Stimulated activated naive B cell treated with anti-CD40 and anti-IgM and Interleukin-4, amounts not matched to agents 10 μg/mL and 1 μg/mL and 100 μg/mL, for 72 hours (primary cell): ENCODE measurements at places on chromosomes 2 and 18.

GRCh38 chr18:69992776-69993175 lies 45.1 kb upstream of the CD226 start:
- no peak for DNase-seq

- DNase-seq: no peak
Measured at GRCh38 chr2:231425291-231425810, 29.8 kb downstream of the B3GNT7 start.

- DNase-seq: no peak
Measured at GRCh38 chr2:227717687-227718567, at the start of gene SLC19A3. TSS of gene SLC19A3 (minus strand) at chr2:227718028. CDS start at chr2:227702318, 15,710 bp downstream.

GRCh38 chr18:51461956-51462355 lies 264.5 kb upstream of the MEX3C start:
- no peak for DNase-seq

GRCh38 chr2:233013650-233014049 lies 594 bp upstream of the NGEF start:
- DNase-seq: no peak

- no peak for DNase-seq
Measured at GRCh38 chr2:228072669-228073068, 108.8 kb downstream of the SPHKAP start.

- DNase-seq: no peak
Measured at GRCh38 chr18:66346833-66347588, 256.9 kb downstream of the CDH19 start.

DNA sequence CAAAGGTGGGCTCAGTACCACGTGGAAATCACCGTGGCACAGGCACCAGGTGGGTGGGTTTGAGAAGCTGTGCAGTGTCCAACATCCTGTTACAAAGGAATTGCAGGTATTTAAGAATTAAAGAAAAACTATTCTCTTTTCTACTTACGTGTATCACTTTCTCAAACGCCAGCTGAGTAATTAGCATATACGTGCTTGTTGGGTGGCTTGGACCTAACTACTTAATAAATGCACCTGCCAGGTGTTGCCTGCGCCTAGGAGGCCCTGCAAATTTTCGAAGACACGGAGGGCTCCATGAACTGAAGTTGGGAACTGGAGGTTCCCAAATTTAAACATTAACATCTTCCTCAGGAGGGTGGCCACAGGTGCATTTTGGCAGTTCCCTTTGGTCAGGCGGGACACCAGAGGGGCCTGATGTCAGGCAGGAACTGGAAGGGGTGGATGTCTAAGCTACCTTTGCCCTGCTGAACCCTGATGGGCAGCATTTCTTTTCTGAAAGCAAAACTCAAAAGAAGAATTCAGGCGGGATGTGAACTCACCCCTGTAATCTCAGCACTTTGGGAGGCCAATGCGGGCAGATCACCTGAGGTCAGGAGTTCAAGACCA lies 84.8 kb downstream of the HS6ST1 start:
- no peak for DNase-seq

DNA sequence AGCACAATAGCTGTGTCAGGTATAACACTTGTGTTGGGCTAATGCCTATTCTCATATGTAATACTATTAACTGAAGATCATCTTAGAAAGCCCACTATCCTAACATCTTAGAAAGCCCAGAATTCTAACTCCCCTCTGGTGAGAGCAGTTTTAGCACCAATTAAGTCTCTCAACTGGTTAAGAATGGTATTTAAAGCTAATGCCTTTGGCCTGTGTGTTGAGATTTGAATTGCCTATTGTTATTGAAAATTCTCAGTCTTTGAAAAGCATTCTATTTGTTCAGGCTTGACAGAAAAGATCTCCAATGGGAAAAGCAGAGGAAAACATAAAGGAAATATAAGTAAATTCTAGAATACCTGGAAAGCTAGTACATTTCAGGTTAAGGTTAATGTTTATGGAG lies 352.5 kb downstream of the ARHGAP15 start:
- DNase-seq: no peak

DNA sequence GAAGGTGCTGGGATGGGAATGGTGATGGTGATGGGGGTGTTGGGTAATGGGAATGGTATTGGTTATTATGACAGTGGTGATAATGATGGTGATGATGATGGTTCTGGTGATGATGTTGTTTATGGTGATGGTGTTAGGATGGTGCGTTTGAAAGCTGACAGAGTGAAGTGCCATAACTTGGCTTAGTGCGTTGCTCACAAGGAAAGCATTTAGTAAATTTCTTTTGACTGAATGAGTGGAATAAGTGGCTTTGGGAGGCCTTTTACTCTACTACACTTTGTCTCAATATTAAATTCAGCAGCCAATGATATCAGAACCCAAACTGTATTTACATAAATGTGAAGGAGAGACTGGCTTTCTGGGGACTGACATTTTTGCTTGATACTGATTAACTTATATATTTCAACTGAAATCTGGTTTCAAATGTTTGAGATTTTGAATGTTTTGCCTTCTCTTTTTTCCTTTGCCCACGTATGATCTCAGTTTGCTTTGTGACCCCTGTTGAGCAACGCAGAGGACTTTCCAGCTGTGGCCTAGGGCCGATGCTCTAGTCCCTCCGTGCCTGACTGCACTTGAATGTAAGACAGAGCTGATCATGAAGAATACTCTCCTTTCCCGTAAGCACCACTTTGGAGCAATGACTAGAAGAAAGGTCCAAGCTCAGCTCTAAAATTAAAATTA lies 128.5 kb upstream of the SH3BP4 start:
- DNase-seq: no peak

DNA sequence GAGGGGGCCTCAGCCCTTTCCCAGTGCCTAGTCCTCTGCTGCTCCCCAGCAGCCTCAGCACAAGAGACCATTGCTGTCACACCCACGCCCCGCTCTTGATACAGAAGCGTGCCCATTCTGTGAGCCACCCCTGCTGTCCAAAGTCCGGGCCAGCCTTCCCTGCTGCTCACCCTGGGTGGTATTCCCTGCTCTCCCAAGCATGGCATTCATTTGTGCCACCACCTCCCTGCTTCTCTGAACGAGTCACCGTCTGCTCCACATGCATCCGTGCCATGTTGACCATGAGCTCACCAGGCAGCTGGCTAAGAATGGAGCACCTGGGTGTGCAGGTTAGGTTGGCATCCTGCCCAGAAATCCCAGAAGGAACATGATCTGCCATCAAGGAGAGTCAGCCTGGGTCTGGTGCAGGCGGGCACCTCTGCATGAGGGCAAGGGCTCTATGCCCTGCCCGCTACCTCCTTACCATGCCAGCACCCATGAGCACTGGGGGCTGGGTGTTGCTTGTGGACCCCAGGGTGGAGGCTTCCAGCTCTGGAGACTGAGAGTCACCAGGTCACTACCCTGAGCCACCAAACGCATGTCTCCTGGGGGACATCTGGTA lies 63.0 kb downstream of the TWIST2 start:
- DNase-seq: no peak

DNA sequence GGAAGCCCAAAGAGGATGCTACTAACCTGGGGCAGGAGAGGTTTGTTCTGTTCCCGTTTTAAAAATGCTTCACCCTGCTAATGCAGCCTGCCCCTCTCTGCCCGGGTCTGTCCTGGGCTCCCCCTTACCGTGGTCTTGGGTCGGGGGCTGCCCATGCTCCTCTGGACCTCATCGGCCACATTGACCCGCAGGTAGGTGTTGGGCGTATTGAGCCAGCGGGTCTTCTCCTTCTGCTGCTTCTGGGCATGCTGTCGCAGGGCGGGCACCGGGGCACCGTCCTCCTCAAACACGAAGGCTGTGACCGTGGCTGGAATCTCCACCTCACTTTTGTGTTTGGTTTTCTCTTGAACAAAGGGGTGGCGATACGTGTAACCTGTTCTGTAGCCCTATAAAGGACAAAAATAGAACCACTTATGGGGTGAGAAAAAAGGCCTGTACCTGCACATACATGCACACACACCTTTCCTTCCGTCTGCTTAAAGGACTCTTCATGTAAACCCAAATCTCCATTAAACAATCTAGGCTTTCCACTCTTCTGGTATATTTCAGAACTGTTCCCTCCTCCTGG lies 89.3 kb downstream of the ADD2 start:
- no peak for DNase-seq

GRCh38 chr2:84238907-84239306 lies 220.2 kb downstream of the SUCLG1 start:
- no peak for DNase-seq

- no peak for DNase-seq
Measured at GRCh38 chr2:231364961-231365810, 30.3 kb upstream of the B3GNT7 start.
